ENCODE measurements at places on chromosomes 1 and 21.

DNA sequence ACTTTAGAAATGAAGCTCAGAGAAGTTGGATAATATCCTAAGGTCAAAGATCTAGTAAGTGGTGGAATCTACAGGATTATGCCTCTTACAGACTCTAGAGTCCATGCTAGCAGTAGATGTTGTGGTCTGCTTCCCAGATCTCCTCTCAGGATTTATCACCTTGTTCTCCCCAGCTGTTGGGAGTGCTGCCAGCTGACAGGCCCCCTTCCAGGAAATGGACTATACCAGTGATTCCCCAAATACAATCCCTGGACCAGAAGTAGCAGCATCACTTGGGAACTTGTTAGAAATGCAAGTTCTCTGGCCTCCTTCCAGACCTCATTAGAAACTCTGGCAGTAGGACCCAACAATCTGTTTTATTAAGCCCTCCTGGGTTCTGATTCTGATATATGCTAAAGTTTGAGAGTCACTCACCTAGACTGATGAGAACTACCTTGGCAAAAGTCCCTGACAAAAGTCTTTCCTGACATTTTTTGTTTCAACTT is 24.5 kb upstream of the NTNG1 start:
- DNase-seq, result no peak

- no peak for DNase-seq
These were observed 10.9 kb upstream of the MPZL1 start for GRCh38 chr1:167710836-167711235.

DNA sequence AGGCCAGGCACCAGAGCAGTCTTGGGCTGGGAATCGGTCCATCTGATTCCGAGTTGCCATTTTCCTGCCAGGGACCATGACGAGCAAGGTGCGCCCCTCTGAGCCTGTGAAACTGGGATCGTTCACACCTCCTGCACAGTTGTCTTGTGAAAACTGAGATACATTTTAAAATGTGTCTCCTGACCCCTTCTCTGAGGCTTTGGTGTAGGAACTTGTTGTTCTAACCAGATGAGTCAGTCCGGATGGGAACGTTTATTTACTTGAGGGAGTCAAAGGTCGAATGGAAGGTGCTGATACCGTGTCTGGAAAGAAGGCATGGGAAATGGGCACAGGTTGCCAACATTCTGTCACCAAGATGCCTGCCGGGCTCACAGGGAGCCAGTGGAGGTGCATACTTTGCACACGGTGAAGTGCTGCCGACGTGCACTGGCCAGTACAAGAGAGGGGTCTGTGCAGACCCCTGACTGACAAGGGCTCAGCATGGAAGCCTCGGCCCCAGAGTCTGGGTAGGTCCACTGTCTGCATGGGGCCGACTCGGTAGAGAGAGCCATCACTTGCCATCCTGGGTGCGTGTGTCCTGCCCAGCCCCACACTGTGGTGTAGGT is 7.4 kb upstream of the KCNN3 start:
- DNase-seq, result no peak

DNA sequence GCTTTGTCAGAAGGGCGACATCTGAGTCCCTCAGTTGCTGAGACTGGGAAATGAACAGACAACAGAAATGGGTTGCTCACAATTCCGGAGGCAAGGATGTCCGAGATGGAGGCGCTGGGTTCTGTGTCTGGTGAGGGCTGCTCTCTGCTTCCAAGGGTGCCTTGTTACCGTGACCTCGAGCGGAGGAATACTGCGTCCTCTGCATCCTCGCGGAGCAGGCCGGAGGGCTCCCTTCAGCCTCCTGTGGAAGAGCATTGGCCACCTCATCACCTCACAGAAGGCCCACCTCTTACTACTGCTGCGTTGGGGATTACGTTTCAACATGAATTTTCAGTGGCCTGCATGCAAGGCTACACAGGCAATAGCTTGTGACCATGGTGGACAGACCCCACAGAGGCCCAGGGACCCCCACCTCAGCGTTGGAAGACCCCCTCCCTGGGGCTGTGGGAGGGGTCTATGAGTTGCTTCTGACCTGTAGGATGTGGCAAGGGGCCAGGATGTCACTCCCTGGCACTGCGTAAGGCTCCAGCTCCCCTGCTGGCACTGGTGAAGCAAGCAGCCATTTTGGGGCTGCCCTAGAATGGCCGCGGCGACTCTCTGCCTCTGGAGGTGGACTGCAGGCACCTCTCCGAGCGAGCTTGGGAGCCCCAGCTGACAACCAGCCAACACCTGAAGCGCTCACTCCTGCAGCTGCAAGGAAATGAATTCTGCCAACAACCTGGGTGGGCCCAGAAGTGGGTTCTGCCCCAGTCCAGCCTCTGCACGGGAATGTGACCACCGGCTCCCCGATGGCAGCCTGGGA is 36.3 kb upstream of the COL6A1 start:
- DNase-seq, result no peak

DNA sequence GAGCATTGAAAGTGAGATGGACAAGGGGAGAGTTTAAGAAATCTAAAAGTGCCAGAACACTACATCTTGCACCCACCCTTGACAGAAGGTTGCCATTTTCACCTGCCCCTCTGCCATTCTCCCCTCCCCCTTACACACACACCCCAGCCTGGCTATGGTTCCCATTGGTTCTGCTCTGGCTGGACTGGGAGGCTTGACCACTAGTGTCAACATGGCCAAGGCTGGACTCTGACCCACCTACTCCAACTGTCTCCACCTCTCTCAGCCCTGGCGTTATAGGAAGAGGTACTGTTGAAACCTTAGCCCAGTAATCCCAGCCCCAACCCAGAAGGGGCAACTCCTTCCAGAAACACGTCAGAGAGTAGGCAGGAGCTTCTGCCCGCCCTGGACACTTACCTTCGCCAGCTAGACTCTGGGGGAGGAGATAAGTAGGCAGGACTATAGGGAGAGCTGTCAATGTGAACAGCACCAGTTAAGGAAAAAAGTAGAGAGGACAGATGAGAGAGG is 4.5 kb downstream of the CRTC2 start:
- DNase-seq, result no peak

- no peak for DNase-seq
These were observed 20.5 kb downstream of the HTR1D start for GRCh38 chr1:23196627-23197328.

GRCh38 chr1:67468066-67468718 is 38.0 kb upstream of the SERBP1 start:
- no peak for DNase-seq

Data from activated naive CD8-positive, alpha-beta T cell treated with anti-CD3 and anti-CD28 coated beads, Interleukin-2, amount 50 U/mL, for 16 hours (primary cell).